ENCODE measurements at places on chromosomes 4 and X.

DNA sequence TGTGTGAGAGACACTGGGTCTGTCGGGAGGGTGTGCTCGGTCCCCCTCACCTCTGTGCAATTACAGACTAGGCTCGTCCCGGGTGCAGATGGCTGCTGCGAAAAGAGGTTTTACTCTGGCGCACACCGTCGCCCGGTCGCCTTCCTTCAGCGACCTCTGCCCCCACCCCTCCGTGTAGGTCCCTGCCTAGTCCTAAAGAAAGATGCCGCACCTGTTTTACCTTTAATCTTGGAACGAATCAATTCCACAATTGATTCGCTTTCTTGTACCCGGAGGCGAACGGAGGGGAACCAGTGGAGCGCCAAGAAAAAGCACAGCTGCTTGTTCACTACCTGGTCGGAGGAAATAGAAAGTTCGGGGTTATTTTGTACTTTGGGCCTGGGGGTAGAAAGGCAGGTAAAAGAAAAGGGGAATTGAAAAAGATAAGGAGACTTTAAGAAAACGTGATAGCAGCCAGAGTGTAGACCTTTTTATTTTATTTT lies 1.2 kb downstream of the NPNT start:
- H3K4me1 ChIP-seq, result no peaks in the 10 kb centered on the region
- H3K27ac ChIP-seq, result no peak overlapping the region
- H3K27me3 ChIP-seq, result peaks cover 78% of the 10 kb centered on the region
- H3K36me3 ChIP-seq, result no peaks in the 10 kb centered on the region
- no peak for DNase-seq
- H3K4me3 ChIP-seq, result no peak overlapping the region

DNA sequence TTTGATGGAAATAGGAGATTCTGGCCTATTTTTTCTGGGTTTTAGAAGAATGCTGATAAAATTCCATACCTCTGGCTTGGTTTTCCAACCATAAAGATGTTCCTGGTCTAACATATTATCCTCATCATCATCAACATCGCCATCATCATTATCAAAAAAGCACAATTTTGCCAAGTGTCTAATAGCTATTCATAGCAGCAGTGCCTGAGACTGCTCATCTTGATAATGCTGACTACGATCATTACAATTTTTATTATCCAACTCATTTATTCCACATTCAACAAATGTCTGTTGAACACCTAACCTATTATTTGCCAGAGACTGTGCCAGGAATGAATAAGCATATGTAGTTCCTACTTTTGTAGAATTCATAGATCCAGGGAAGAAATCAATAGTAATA lies 303.5 kb upstream of the GATB start:
- no peak overlapping the region for H3K27ac ChIP-seq
- H3K4me1 ChIP-seq, result no peaks in the 10 kb centered on the region
- H3K27me3 ChIP-seq, result peaks cover 3% of the 10 kb centered on the region
- H3K4me3 ChIP-seq, result no peak overlapping the region
- H3K36me3 ChIP-seq, result no peaks in the 10 kb centered on the region
- DNase-seq, result no peak

DNA sequence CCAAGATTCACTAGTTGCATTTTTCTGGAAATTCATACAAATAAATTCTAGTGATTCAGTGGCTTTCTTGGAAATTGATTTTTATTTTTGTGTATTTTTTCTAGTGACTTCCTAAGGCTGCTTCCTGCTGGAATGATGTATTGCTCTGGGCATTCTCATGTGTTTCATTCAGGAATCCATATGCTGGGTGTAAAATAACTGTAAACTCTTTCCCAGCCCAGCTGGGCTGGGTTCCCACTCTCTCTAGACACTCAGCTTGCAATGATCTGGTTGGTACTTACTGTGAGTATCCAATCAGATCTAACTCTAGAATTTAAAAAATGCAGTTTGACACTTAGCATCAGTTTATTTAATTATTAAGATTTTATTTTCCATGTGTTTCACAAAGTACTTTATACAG lies 882.2 kb downstream of the STIM2 start:
- no peaks in the 10 kb centered on the region for H3K4me1 ChIP-seq
- no peaks in the 10 kb centered on the region for H3K36me3 ChIP-seq
- no peak overlapping the region for H3K4me3 ChIP-seq
- no peak for DNase-seq

GRCh38 chrX:1909419-1910206 lies 294.8 kb downstream of the ASMT start:
- H3K27ac ChIP-seq, result no peak overlapping the region
- H3K36me3 ChIP-seq, result no peaks in the 10 kb centered on the region
- H3K4me3 ChIP-seq, result no peak overlapping the region
- no peaks in the 10 kb centered on the region for H3K4me1 ChIP-seq

GRCh38 chr4:85149676-85150075 lies 183.2 kb upstream of the WDFY3 start:
- H3K27me3 ChIP-seq, result no peaks in the 10 kb centered on the region
- H3K4me1 ChIP-seq, result no peaks in the 10 kb centered on the region
- H3K27ac ChIP-seq, result no peak overlapping the region
- no peak for DNase-seq
- no peaks in the 10 kb centered on the region for H3K36me3 ChIP-seq

DNA sequence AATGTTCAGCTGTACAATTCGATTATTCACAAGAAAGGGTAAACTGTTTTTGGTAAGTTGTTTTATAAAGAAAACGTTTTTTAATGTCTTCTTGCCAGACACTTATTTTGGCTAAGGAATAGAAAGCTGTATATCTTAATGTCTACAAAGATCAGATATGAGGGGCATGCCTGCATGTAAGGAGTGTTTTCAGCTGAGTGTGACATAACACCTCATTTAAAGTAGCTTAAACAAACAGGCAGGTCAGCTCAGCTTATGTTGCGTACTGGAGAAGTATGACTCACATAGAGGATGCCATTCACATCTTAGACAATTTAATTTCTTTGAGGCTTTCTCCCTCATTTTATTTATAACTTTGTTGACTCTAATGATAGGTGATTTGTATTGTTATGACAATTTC lies 30.4 kb downstream of the LAMTOR3 start:
- H3K27me3 ChIP-seq, result peaks cover 3% of the 10 kb centered on the region
- H3K4me1 ChIP-seq, result no peaks in the 10 kb centered on the region
- H3K36me3 ChIP-seq, result no peaks in the 10 kb centered on the region
- H3K27ac ChIP-seq, result no peak overlapping the region
- H3K4me3 ChIP-seq, result no peak overlapping the region
- no peak for DNase-seq

DNA sequence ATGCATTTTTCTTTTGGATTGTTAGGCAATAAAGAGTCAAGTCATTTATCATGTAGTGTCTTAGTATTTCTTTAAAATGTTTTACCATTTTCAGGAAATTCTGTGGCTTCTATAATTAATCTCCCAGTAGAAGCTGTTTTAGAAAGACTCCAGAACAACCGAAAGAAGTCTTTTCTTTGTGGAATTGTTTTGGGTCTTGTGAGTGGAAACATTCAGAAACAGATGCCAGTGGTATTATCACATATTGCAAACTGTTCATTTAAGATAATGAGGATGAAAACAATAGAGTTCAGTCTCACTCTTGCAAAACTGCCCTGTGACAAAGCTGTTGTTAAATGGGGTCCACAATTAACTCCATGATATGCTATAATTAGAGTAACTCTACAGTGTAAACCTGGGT lies 211.2 kb upstream of the KIT start:
- H3K27ac ChIP-seq, result no peak overlapping the region
- no peak for DNase-seq

DNA sequence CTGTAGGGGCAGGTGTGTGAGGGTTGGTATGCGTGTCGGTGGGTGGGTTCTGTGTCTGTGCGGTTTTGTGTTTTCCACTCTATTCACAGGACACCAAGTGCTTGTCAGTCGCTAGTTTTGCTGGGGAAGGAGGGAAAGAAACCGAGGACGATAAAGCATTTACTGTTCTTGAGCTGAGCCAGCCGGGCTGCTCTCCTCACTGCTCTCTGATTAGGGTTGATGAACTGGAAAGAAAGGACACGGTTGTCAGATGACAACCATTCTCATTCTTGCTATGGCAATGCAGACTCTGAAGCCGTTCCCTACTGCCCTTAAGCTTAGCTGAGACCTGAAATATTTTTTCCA lies 832 bp downstream of the EGFL6 start:
- H3K4me1 ChIP-seq, result no peaks in the 10 kb centered on the region
- peaks cover 3% of the 10 kb centered on the region for H3K27me3 ChIP-seq
- no peaks in the 10 kb centered on the region for H3K36me3 ChIP-seq
- H3K4me3 ChIP-seq, result no peak overlapping the region

- H3K4me3 ChIP-seq, result no peak overlapping the region
- no peak overlapping the region for H3K27ac ChIP-seq
- no peaks in the 10 kb centered on the region for H3K36me3 ChIP-seq
Measured at GRCh38 chrX:13266641-13267345, 53.1 kb downstream of the ATXN3L start.

- no peak overlapping the region for H3K4me3 ChIP-seq
- no peaks in the 10 kb centered on the region for H3K4me1 ChIP-seq
- no peak overlapping the region for H3K27ac ChIP-seq
- DNase-seq, result no peak
Measured at GRCh38 chr4:165152527-165152926, 39.9 kb upstream of the TMEM192 start.

DNA sequence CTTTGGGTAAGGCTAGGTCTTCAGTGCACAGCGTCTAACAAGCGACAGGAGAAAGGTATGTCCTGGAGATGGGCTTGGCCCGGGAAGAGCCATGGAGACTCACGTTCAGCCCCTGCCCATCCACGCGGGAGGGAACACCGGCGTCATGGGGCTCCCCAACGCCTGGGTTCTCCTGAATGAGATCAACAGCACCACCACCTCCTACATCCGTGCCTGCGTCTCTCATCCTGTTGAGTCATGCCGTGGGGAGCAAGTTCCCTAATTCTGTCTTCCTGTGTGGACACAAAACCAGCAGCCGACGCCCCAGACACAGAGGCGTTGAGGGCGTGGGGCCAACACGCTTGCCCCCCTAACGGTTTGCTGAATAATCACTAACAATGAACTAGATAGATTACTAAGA lies 20.1 kb upstream of the IL3RA start:
- H3K4me3 ChIP-seq, result no peak overlapping the region
- H3K4me1 ChIP-seq, result no peaks in the 10 kb centered on the region
- no peaks in the 10 kb centered on the region for H3K36me3 ChIP-seq

DNA sequence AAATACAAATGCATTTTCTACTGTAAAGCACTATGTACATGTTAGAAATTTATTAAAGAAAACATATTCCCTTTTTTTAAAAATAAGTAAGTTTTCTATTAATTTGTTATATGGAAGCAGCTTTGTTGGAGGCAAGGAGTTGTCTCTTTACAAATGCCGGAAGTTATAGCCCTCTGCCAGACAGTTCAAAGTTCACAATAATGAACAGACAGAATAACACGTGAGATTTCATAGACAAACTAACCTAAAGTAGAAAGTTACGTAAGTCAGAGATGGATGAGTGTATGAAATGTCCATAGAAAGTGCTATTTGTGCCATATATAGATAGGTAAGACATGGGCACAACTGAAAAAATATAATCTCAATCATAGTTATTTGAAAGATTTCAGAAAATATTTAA lies 43.9 kb upstream of the NEIL3 start:
- H3K4me3 ChIP-seq, result no peak overlapping the region
- no peaks in the 10 kb centered on the region for H3K27me3 ChIP-seq
- no peaks in the 10 kb centered on the region for H3K4me1 ChIP-seq
- H3K27ac ChIP-seq, result no peak overlapping the region
- H3K36me3 ChIP-seq, result no peaks in the 10 kb centered on the region
- DNase-seq, result no peak

DNA sequence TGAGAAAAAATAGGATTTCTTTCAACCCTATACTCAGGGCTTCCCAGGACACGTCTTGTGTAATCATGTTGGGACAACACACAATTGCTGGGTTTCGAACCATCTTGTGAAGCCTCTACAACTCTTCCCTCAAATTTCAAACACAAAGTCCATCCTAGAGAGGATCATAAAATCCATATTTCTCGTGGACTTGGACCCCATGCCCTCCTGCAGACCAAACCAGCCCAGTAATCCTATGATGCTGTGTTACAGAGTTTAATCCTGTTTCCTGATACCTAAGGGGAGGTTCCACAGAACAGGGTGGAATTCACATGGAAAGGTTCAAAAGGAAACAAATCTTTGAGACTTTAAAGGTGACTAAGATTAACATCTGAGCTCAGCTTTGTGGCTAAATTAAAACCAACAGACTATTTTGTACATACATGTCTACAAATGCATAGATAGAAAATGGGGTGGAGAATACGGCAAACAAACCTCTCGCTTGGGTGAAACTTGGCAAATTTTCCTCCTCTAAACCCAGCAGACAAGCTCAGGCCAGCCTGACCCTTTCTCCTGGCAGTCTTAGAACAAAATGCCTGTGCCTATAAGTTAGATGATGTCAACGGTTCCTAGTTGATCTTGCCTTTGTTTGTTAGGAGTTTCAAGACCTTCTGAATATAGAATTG lies 38.1 kb downstream of the EGFL6 start:
- H3K4me1 ChIP-seq, result no peaks in the 10 kb centered on the region
- H3K27me3 ChIP-seq, result no peaks in the 10 kb centered on the region
- no peak for DNase-seq
- no peak overlapping the region for H3K4me3 ChIP-seq
- no peak overlapping the region for H3K27ac ChIP-seq
- no peaks in the 10 kb centered on the region for H3K36me3 ChIP-seq

DNA sequence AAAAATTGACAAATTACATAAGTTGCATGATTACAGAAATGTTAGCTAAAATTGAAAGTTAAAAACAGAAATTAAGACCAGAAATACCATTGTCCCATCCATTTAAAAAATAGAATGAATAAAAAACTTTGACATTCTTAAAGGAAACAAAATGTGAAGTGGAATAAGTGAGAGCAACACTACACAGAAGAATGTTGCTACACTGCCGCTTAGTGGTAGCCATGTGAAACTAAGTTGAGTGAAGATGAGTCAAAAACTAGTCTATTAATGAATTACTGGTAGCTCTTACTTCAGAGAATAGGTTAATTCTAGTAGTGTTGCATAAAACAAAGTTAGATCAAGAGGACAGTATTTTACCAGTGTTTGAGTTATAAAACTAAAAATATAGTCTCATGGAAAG lies 571.0 kb upstream of the KLHL4 start:
- no peaks in the 10 kb centered on the region for H3K36me3 ChIP-seq
- no peak for DNase-seq
- no peak overlapping the region for H3K4me3 ChIP-seq
- no peak overlapping the region for H3K27ac ChIP-seq

DNA sequence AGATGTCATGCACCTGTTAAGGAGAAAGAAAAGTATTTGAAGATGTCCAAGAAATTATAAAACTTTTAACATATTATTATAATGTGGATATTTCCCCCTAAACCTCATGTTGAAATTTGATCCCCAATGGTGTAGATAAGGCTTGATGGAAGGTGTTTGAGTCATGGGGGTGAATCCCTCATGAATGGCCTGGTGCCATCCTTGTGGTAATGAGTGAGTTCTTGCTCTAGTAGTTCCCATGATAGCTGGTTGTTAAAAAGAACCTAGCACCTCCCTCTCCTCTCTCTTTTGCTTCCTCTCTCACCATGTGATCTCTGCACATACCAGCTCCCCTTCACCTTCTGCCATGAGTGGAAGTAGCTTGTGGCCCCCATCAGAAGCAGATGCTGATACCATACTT lies 176.6 kb upstream of the NR3C2 start:
- H3K4me1 ChIP-seq, result no peaks in the 10 kb centered on the region
- no peaks in the 10 kb centered on the region for H3K36me3 ChIP-seq
- no peak overlapping the region for H3K4me3 ChIP-seq
- no peak for DNase-seq
- no peak overlapping the region for H3K27ac ChIP-seq
- H3K27me3 ChIP-seq, result no peaks in the 10 kb centered on the region

Data from SJSA1 (cell line).